ENCODE measurements at places on chromosomes 12 and 14. TPM values are rescaled to one million over a fixed set of nuclear protein-coding genes. Genes with fewer than 3 reads are reported as not detected.

DNA sequence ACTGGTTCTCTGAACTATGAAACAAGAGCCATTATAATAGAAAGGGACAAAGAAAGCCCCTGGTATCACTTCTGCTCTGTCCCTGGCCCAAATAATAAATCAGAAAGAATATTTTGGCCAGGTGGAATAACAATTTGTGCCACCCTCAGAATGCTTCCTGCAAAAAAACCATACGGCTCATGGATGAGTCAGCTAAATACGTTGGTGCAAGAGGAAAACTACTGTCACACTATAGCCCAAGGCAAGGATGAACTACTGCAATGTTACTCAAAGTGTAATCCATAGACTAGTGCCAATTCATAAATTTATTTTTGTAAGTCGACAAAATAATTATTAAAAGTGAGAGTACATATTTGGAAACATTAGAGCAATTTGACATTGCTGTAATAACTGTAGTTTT, 68.2 kb downstream of the ANKS1B start:
- DNase-seq = no peak

DNA sequence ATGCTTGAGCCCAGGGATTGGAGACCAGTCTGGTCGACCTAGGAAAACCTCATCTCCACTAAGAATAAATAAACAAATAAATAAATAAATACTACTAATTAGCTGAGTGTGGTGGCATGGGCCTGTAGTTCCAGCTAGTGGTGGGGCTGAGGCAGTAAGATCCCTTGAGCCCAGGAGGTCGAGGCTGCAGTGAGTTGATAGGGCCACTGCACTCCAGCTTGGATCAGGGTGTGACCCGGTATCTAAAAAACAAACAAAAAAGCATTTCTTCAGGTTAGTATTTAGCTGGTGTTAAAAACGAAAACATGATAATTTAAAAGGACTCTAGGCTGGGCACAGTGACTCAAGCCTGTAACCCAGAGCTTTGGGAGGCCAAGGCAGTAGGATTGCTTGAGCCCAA, 1.2 kb upstream of the FGD4 start:
- DNase-seq = no peak

DNA sequence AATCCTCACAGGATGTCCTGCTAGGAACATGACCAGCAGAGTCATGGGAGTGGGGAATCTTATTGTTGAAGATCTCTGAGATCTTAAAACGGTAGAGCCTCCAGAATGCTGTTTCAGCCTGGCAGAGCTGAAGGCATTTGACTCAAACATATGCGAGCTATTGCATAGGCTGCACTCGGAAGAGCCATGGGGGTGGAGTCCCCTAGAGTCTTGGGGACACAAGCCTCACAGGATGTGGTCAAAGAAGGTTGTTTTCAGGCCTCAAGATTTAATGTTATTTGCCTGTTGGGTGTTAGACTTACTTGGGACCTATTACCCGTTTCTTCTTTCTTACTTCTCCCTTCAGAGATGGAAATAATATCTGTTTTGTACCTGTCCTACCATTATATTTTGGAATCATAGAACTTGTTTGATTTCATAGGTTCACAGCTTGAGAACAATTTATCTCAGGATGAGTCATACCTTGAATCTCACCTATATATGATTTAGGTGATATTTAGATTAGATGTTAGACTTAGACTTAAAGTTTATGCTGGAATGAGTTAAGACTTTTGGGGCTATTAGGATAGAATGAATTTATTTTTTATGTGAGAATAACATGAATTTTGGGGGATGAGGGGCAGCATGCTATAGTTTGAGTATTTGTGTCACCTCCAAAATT, 172.2 kb upstream of the ATP2B1 start:
- no peak for DNase-seq

Gene POTEG
- not detected for total RNA-seq

DNA sequence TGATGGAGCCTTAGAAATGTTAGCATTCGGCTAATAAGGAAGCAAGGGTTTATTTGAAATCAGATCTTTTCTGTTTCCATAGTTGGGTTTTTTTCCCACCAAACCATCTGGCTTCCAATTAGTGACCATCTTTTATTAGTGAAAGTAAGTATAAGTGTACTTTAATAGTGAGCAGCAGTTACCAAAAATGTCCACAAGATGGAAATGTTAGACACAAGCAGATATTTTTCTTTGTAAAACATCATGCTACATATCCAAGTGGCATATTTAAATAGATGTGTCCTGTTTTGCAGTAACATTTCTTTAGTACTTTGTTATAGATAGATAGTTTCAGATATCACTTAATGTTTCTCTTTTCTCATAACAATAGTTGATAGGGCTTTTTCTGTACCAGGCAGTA, 28.8 kb downstream of the YEATS4 start:
- no peak for DNase-seq

Gene LRP1-AS
- total RNA-seq = not detected

DNA sequence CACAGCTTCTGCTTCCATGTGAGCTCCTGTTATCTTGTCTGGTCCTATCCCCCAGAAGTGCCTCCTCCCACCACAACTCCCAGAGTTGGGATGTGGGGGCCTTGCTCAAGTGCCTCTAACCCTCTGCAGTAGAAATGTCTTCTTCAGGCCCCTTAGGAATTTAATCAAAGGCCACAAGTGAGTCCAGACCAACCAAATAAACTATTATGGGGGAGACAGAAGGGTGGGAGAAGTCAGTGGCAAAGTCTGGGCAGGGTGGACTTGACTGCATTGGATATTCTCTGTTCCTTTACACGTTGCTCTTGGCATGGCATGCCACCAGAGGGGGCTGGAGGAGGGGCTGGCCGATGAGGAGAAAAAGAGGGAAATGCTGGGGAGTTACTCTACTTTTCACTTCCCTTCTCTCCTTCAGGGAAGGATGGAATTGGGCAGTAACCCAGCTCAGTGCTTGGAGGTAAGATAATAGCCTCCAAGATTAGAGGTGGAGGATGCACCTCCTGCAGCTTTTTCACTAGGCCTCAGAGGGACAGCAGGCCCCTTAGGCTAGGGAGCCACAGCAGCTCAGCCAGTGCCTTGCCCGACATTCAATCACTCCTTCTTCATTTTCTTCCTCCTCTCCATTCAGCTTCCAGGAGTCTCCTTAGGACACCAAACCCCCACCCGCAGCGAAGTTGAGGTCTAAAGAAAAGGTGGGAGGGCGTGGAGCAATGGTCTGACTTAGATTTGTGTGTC, 1.2 kb upstream of the AP1G2 start:
- DNase-seq = no peak

- no peak for DNase-seq
Observed at GRCh38 chr12:115975411-115975810, 302.1 kb downstream of the MED13L start.

- DNase-seq = no peak
Observed at GRCh38 chr14:60958146-60958545, 22.7 kb downstream of the TRMT5 start.

Data from uterus (tissue), 4 donors.